ENCODE measurements at places on chromosomes 4 and X.
A peak's percentile ranks its signal among the peaks of the same experiment; 100 is the strongest.

DNA sequence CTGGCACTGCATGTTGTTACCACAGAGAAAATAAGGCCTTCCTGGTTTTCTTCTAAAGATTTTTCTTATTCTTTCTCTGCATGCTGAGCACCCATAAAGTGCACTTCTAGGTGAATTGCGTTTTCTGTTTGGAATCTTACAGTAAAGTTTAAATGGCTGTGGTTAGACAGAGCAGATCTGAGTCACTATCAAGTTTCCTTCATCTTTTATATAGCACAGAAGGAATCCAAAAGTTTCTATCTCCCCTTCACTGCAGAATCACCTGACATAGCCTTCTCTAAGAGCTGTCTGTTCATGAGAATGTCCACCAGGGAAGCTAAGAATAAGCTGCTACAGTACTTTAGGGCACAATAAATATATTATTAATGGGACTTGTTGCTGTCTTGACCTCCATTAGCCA, 455.5 kb upstream of the FAM241A start:
- DNase-seq, result no peak

- no peak for DNase-seq
Observed at GRCh38 chr4:85368240-85368639, 106.7 kb upstream of the ARHGAP24 start.

DNA sequence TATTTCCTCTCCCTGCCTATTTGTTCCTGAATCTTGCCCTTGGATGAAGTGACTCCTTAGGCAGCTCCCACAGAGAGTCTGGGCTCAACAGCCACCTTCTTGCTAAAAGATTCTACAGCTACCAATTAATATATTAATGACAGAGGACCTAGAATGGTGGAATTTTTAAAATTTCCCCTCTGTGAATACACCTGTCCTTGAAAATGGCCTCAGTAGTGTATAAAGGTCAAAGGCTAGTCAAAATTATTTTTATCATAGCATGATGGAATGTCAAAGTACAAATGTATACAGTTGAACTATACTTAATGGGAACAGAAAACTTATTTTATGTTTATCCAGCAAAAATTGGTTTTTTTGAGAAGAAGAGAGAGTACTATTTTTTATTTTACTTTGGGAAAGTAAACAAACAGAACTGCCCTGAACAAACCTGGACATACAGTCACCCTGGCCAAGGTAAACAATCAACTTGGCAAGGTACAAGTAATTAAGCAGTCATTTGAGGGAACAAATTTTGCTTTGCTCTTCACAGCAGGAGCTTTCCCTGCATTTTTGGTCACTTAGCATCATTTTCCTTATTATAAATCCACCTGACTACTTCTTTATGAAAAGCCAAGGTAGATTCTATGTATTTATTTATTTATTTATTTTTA, 250.8 kb downstream of the INPP4B start:
- no peak for DNase-seq

- DNase-seq, result no peak
Observed at GRCh38 chrX:2931612-2932011, 2.5 kb upstream of the ARSD start.

DNA sequence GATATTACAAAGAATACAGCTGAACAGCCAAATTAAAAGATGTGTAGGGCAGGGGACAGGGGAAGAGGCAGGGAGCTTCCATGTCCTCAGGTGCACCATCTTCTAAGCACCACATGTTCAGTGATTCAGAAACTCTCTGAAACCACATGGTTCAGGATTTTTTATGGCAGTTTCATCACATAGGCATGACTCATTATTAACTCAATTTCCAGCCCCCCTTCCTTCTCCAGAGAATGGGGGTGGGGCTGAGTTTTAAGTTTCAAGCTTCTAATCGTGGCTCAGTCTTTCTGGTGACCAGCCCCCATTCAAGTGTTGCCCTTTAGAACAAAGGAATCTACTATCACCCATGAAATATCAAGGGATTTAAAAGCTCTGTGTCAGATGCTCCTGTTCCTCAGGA, 317.8 kb upstream of the GALNT7 start:
- no peak for DNase-seq

- DNase-seq, result peak; percentile 1
Observed at GRCh38 chrX:129318375-129318774, 204.9 kb downstream of the SMARCA1 start.

DNA sequence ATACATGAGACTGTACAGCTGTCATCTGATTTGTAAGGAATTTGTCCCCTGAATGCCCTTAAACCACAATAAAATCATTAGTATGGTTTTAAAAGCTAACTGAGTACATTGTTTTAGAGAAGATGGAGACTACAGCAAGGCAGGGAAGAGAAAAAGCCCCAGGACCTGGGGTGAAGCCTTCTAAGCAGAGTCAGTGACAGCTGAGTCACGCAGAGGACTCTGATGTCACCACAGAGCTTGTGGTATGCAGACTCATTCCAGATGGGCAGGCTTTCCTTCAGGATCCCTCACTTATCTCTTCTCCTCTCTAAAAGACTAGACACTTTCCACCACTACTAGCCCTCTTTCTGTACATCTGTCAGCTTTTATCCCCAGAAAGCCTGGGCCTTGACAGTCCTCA, 97.1 kb upstream of the ATOH1 start:
- no peak for DNase-seq

DNA sequence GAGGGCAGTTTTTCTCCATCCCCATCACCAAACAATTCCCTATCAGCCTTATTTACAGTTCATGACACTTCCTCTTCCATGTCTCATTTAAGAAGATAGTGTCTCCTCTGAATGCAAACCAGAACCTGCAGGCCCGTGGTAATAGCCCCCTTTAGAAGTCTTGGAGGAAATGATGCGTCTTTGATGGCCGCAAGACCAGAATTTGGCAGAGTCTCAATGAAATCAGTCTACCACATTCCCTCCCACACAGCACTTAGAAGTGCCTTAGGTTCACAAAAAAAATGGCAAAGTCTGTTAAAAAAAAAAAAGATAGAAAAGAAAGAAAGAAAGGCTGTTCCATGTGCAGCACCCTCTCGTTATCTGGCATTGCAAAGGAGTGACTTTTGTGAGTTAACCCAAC, 2.1 kb upstream of the KDR start:
- no peak for DNase-seq

- no peak for DNase-seq
Observed at GRCh38 chrX:147899379-147900114, 12.2 kb upstream of the FMR1 start.

GRCh38 chr4:65242156-65242846, 428.0 kb downstream of the EPHA5 start:
- DNase-seq, result no peak

GRCh38 chr4:1323280-1323634, 23.8 kb upstream of the UVSSA start:
- DNase-seq, result no peak

- no peak for DNase-seq
Observed at GRCh38 chr4:123833171-123833643, 436.6 kb downstream of the SPRY1 start.

DNA sequence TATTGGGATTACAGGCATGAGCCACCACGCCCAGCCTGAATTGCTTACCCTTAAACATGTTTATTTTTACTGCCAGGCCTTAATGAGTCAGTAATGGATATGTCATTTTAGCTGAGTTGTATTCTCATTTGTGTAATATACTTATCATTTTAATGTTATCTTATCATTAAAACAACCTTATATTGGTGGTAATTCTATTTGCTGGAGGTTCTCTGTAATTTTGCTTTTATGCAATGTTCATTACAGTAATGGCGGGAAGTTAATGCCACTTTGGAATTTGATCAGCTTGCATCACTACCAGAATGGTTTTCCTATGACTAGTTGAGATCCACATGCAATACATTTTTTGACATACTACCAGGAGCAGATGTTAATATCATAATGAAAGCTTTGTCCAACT, 6.3 kb upstream of the PGAM4 start:
- DNase-seq, result no peak

DNA sequence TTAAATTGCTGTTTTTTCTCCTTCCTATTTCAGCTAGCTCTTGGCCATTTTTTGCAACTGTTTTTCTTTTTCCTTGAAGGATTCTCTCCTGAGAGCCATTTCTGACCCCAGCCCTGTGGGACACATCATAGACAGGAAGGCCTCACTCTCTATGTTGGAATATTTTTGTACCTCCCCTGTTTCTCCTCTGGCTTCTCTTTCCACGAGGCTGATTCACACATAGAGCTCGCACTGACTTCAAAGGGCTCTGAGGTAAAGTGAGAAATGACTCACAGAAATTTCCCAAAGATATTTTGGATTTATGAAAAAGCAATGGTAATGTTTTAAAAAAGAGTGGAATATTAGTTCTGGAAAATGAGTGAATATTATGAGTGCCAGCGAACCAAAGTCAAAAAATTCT, 181.7 kb upstream of the IGFBP7 start:
- DNase-seq, result no peak

- no peak for DNase-seq
Observed at GRCh38 chr4:165656399-165656798, 216.6 kb upstream of the TLL1 start.

DNA sequence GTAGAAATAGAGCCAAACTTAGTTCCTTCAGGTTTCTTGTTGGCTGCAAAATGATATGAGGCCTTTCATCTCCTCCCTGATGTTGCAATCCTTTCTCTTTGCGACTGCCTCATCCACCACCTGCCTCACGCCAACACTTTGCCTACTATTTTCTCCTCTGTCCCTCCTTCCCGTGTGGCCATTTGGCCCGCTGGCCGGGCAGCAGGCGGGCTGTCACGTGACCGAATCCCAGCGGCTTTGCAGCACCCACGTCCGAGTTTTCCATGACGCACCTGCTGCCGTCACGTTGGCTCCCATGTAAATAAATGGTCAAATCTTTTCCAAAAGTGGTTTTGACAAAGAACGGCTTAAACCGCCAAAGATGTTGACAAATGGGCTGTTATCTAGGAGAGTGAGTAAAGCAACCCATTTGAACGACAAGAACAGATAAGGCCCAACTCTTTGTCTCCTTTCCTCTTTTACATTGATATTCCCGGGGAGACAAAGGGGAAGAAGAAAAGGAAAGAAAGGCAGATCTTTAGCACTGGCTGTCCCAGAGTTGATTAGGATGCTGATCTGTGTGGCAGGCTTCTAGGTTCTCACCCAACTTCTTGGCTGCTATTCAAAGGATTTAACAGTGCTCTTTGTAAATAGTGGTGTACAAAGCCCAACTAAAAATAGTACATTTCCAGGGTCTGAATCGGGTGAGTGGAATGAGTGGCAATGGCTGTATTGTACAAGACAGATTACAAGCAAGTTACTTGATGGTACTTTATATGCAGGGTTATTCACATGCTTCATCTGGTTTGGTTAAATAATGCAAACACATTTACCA, 174.2 kb upstream of the JADE1 start:
- peak; percentile 42 for DNase-seq

GRCh38 chr4:101762534-101762933, 28.0 kb upstream of the BANK1 start:
- DNase-seq, result no peak

DNA sequence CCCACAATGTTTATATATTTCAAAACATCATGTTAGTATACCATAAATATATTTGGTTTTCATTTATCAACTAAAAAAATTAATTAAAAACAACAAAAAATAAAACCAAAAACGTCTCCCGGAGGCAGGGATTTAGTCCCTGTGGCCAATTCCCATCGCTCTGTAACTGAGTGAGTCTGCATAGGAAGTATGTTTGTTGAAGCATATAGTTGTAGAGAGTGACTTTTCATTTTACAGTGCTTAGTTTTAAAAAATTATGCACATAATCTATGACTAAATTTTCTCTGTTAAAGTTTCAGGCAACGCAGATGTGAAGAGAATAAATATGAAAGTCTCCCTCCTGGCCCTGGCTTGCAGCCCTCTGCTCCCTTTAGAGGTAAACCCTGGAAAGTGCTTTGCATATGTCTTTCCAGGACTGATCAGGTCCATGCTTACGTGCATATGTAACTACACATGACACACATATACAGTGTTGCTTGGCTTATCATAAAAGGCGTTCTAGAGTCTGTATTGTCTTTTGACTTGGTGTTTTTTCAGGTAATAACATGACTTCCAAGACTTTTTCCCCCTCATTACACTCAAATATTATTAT, 63.4 kb upstream of the SORBS2 start:
- DNase-seq, result no peak

DNA sequence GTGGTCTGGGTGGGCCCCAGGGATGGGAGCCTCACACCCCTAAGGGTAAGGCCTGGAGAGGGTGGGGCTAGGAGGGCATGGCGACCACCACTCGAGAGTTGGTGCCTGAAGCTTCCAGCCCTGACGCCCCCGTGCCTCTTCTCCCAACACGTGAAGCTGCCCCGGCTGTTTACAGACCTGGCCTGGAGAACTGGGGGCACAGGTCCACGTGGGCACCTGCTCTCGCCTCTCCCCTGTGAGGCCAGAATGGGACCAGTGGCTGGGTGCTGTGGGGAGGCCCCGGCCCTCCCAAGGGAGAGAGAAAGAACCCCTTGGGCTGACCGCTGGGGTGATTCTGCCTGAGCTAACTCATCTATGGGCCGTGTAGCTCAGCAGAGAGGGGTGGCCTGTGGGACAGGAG, 15.5 kb downstream of the NAT8L start:
- no peak for DNase-seq

- DNase-seq, result no peak
Observed at GRCh38 chr4:86256086-86256485, 103.8 kb downstream of the MAPK10 start.

DNA sequence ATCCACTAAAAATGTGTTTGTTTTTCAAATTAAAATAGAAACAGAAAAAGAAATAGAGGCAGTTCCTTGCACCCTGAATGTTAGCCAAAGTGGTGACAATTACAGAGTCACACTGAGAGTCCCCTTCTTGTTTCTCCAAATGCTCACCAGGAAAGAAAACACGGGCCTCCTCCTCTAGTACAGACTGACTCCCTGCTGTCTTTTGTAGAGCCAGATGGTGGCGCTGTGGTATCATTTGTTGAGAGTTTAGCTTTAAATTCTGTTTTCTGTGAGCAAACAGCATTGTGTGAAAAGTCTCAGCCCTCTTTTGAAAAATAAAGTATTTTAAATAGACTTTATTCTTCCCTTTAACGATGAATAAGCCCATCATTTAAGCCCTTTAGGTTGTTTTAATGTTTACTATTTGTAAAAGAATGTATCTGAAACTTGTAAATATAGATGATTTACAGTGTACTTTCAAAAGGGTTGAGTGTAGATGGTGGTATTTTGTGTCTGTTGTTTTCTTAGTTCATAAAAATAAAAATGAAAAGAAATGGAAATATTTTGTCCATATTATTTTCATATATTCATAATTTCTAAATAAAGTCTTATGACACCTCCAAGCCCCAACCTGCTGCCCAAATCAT, 36.9 kb upstream of the ATOH1 start:
- DNase-seq, result peak; percentile 70
